ENCODE measurements at places on chromosomes 3 and 15.

DNA sequence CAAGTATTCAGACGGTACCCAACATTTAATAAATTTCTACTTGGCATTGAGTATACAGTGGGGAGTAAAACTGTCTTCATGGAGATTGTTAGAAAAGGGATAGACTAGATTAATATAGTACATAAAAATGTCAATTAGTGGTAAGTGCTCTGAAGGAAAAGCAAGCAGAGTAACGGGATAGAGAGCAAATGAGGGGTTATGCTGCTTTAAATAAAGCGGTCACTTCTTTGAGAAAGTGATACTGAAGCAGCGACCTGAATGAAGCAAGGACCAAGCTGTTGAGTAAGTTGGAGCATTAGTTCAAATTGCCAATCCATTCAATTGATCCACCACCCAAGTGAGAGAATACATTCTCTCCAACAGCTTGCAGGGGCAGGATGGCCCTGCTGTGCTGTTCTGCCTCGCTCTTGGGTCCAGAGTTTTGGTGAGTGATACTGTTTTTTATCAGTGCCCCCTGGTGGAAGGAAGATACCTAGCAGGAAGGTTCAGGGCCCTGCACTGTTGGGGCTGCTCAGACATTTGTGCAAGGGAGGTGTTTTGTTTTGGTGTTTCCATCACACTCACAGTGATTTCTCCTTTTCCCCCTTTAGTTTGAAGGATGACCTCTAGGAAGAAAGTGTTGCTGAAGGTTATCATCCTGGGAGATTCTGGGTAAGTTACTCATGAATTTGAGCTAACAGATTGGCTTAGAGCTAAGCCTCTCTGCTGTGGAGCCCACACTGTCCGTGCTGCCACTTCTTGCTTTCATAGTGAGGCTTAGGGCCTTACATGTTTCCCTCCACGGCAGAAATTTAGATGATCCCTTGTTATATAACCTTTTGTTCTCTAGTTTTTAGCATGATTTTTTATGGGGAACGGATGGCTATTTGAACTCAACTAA, 69.0 kb downstream of the RAB7A start:
- DNase-seq, result no peak

DNA sequence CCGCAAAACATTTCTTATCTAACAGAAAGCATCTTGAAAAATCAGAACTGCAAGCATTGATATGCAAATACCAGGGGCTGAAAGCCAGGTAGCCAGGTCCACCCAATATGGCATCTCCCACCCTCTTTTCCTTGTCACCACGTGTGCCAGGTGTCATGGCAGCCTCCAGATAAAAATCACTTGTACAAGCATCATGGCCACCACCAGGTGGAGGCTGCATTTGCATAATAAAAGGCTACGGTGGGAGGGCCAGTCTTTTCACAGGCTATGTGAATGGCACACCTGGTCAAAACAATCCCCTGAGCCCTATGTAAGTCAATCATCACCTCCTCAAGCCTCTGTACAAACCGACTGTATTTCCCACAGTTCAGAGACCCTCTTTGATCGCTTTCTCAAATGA, 1233.1 kb upstream of the ALCAM start:
- no peak for DNase-seq

DNA sequence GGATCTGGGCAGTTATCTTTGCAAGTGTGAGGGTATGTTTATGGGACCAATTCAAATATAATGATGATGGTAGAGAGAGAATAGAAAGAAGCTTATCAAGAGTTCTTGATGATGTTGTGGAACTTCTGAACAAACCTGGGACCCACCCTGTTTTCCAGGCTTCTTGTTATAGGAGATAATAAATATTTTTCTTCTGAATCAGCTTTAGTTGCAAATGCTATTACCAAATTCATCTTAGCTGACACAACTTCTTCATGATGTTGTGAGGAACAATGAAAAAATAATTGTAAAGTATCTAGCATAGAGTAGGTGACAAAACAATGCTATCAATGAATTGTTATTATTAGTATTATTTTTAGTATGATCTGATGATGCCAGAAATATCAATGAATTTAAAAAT, 43.5 kb upstream of the PTX3 start:
- no peak for DNase-seq

GRCh38 chr15:55026381-55026780, 170.4 kb downstream of the RSL24D1 start:
- no peak for DNase-seq

DNA sequence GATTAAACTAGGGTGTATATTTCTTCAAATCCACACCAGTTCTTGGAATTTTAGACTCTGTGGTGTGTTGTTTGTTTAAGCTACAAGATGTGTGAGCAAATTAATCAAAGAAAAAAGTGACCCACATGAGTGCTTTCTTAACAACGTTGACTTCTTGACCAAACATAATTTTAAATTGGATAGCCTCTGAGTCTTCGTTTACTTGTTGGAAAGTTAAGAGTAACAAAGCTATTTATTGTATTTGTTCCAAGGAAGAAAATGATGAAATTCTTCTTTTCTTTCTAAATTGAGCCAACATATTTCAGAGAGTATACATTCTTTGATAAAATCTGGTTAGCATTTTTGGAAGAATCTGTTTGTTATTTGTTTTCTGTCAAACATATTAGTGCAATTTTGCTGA, 99.9 kb upstream of the IGSF10 start:
- no peak for DNase-seq

DNA sequence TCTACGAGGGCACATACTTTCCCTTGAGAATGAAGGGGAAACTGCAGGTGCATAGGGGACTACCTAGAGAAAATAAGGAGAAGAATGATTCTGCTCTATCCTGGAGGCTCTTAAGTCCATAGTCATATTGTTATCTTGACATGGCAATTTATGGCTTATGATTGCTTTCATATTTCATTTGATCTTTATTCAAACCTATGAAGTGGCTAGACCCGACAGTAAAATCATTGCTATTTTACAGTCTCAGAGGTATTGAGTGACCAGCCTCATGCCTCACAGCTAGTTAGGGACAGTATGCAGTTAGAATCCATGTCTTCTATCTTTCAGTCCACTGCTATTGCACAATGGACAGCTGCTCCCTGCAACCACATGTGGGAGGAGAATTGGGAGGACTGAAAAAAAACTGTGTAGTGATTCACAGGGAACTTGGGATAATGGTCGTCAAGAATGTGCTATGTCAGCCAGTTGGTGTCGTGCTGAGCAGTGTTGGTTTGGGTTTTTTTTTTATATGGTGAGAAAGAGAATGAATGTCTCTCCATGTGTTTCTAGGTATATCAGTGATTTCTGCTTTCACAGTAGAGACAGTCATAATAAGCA, 63.2 kb upstream of the SPPL2A start:
- no peak for DNase-seq

DNA sequence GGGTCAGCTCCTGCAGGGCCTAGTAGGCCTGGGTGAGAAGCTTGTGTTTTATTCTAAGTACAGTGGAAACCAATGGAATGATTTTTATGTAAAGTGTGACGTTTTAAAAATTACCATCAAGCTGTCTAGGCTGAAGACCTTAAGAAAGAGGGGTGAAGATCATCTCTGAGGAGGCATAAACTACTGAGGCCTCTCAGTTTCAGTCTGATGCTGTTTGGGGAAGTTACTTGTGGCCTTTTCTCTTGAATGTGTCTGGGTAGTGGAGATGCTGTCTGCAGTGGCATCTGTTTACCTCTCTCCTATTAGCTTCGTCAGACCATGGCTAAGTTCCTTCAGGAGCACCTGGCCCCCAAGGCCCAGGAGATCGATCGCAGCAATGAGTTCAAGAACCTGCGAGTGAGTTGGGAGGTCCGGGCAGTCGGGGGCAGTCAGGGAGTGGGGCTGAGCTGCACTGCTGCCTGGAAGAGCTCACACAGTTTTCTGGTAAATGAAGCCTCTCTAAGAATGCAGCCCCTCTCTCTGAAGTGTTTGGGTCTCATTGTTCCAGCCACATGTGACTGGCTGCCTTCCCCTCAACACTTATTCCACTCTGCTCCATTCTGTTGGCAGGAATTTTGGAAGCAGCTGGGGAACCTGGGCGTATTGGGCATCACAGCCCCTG, 1.9 kb downstream of the IVD start:
- DNase-seq, result no peak
